Osteoblast (primary cell): ENCODE measurements at places on chromosomes 4 and X. TPM values are rescaled to one million over a fixed set of nuclear protein-coding genes. Genes with fewer than 3 reads are reported as not detected.
A peak's percentile ranks its signal among the peaks of the same experiment; 100 is the strongest.

GRCh38 chr4:159227378-159227777 lies 124.5 kb downstream of the RAPGEF2 start:
- no peak for DNase-seq

- no peak for DNase-seq
These were observed 18.0 kb downstream of the NBDY start for GRCh38 chrX:56746996-56747395.

GRCh38 chr4:102761296-102761701 lies 531 bp upstream of the MANBA start:
- no peak for DNase-seq

DNA sequence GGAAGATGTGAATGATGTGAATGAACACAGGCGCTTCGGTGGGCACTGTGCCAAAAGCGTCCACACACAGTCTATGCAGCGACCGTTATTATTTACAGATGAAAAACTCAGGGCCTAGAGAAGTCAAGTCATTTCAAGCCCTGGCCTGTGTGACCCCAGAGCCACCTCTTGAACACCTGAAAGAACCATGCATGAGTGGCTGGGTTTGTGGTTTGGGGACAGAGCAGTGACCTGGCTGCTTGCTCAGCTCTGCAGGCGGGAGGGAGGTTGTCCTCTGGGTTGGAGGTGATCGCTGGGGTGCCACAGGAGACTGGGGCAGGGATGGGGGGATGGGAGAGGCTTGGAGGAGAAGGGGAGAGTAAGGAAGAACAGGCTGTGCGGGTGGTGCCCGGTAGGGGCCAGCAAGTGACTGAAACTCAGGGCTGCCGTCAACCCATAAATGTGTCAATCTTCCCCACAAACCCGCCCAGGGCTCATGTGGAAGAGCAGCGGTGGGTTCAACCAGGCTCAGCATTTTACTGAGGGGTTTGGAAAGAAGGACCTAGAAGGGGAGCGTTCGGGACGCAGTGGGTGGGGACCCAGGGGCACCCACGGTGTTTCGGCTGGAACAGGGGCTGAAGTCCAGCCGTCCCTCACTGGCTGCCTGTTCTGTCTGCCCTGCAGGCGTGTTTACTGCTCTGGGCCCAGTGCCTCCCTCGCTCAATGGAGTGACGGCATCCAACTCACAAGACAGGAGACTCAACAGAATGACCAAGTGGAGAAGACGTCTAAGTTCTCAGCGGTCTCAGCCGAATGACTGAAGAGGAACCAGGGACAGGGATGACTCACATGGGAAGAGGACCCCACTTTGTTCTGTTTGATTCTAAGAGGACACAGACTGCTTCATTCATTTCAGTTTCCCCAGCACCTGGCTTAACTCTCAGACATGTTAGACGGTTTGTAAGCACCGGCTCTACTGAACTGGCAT lies 167.8 kb downstream of the AFAP1 start:
- peak; percentile 82 for DNase-seq

GRCh38 chr4:94452476-94453371 lies 982 bp downstream of the PDLIM5 start:
- DNase-seq: peak; percentile 80

DNA sequence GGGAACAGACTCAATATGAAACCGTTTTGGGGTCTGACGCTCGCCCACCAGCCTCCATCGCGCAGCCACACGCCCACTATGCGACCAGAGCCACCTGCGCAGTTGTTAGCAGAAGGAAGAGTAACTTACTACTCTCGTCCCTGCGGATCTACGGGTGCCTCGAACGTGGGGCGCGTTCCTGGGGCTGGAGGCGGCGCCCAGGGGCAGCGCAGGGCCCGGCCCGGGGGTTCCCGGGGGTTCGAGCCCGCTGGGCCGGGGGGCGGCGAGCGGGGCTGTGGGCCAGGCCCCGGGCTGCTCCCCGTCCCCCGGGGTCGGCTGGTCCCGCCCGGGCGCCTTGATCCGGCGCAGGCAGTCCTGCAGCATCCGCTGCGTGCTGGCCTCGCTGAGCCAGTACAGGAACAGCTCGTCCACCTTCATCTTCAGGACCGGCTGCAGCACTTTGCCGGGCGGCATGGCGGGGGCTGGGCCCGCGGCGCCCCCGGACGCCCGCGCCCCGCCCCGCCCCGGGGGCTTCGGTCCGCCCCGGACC lies 404 bp downstream of the PPP2R3B start:
- DNase-seq: peak; percentile 91

DNA sequence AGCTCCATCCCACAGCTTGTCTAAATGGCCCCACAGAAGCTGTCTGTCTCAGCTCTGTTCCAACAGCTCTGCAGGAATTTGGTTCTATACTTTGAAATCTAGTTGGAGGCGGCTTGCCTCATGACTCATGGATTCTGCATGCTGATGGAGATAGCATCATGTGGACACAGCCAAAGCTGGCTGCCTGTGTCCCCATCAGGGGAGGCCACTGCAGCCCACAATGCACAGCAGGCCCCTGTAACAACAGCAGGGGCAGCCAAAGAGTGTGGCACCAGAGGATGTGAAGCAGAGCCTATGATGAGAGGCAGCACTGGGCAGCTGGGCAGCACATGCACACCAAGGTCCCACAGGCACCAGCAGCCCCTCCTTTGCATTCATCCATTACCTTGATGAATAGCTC lies 67.2 kb downstream of the DCAF12L1 start:
- no peak for DNase-seq

TMEM271 gene
- not detected in 2 replicates for total RNA-seq

SERTM2 gene
- total RNA-seq: under 0.01 TPM in 1 of 2 replicates, not detected in the other

SLITRK4 gene
- total RNA-seq: 0.29 and 0.36 TPM in 2 replicates
